ENCODE measurements at places on chromosomes 2 and 18. TPM values are rescaled to one million over a fixed set of nuclear protein-coding genes. Genes with fewer than 3 reads are reported as not detected.

The RGPD4 gene
- total RNA-seq: 0.11 TPM

The GAL3ST2 gene
- total RNA-seq: 0.17 TPM

The RIT2 gene
- total RNA-seq: not detected

The NEU2 gene
- total RNA-seq: not detected

The ABCB11 gene
- total RNA-seq: not detected

The SLC23A3 gene
- total RNA-seq: 5.2 TPM

The TLX2 gene
- 0.34 TPM for total RNA-seq

The SGPP2 gene
- 0.86 TPM for total RNA-seq

The CCDC148 gene
- 0.54 TPM for total RNA-seq

The ALPI gene
- not detected for total RNA-seq

DNA sequence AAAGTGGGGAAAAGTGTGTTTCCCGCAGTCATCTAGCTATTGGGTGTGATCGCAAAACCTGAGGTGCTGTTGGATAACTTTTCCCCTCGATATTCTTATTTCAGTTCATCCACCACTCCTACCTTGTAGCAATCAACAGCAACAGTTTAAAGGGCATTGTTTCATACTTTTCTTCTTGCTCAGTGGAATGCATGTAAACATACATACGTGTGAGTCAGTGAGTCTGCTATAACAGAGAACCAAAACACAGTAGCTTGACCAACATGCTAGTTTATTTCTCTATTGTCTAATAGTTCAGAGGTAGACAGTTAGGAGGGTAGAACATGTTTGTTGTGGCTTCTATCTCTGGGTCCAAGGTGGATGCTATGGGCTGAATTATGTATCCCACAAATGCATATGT is 77.6 kb upstream of the FOXI3 start:
- no peak overlapping the region for H3K4me3 ChIP-seq
- H3K36me3 ChIP-seq: no peaks in the 10 kb centered on the region
- no peak for DNase-seq
- H3K27ac ChIP-seq: no peak overlapping the region
- no peaks in the 10 kb centered on the region for H3K4me1 ChIP-seq

DNA sequence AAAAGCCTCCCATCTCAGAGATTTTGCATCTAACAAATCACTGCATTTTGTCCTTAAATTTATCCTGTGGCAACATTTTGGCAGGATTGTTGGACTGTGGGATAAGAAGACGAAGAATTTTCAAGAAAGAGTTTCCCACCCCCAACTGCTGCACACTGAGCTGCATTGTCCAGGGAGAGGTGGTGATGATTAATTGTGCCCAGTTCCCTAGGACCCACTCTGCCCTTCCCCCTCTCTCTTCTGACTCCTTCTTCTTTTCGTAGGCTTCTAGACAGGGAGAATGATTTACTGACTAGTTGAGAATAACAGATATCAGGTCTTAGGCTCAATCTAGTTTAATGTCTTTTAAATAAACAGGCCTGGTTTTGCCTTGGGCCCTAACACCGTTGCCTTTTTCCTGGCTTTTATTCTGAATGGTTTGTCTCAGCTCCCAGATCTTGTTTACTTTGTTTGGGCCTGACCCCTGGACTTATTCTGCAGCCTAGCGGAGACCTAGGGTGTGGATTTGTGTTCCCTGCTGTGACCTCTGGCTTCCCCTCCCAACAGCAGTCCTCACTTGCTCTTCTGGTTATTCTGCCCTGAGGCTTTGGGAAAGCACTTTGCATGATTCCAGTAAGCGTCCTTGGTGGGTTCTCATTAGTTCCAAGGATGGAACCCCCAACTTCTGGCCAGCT is 233.3 kb downstream of the INSIG2 start:
- no peak overlapping the region for H3K27ac ChIP-seq
- no peaks in the 10 kb centered on the region for H3K36me3 ChIP-seq
- no peaks in the 10 kb centered on the region for H3K27me3 ChIP-seq
- no peak for DNase-seq

- no peak for DNase-seq
- no peak overlapping the region for H3K27ac ChIP-seq
- no peak overlapping the region for H3K4me3 ChIP-seq
- H3K36me3 ChIP-seq: no peaks in the 10 kb centered on the region
These were observed 37.7 kb upstream of the IGFBP5 start for GRCh38 chr2:216733046-216733445.

DNA sequence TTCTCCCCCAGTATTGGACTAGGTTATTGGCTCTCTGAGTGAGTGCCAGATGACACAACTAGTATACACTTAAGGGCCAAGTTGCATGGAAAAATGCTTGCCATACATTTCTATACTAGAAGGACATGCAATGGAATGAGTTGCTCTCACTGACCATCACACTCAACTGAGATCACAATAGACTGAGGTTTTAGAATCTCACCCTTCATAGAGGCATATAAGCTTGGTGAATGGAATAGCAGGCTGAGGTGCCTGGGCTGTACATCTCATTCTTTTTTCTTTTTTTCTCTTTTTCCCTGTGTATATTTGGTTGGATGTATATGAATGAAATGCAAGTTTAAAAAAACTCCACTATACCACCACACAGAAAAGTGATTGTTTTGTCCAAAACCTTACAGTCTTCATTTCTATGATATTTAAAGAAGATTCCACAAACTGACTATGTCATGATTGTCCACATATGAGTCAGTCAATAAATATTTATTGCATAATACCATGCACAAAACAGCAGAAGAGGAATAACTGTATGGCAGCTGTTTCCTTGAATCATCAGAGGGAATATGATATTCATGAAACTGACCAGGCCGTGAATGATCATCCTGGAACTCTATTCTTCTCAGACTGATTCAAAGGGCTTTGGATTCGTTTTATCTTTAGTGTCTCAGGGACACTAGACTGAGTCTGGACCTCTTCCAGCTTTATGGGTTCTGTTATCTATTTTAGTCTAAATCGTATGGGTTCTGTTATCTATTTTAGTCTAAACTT is 122.6 kb upstream of the STK17B start:
- peaks cover 6% of the 10 kb centered on the region for H3K4me1 ChIP-seq
- H3K4me3 ChIP-seq: no peak overlapping the region
- DNase-seq: no peak
- no peaks in the 10 kb centered on the region for H3K36me3 ChIP-seq
- no peak overlapping the region for H3K27ac ChIP-seq

- no peaks in the 10 kb centered on the region for H3K36me3 ChIP-seq
- no peaks in the 10 kb centered on the region for H3K4me1 ChIP-seq
- no peak overlapping the region for H3K27ac ChIP-seq
- no peak overlapping the region for H3K4me3 ChIP-seq
- peaks cover 14% of the 10 kb centered on the region for H3K27me3 ChIP-seq
These were observed 316 bp downstream of the GRP start for GRCh38 chr18:59220164-59220783.

DNA sequence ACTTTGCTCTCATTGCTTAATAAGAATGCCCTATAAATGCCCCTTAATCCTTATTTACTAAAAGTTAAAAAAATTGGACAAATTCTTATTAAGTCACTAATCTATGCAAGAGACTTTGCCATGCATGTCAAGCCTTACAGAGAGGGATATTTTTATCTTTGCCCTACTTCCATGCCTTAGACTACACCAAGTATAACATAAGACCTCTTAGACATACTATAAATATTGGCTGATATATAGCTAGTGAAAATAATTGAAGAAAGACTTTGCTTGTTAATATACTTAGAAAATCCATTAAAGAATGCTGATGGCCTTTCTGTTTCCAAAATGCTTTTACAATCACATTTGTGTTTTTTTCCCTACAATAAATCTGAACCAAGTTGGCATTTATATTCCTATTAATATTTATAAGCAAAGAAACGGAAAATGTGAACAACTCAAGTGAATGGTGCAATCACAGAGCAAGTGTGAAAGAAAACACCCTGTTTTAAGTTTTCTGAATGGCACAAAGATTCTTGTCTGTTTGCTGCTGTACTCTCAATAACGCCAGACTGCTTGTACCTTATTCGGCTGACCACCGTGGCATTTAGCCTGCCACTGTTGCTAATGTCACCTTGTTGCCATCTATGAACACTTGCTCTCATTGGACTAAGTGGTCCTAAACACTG is 105.0 kb downstream of the MC4R start:
- no peak overlapping the region for H3K27ac ChIP-seq
- DNase-seq: no peak
- no peaks in the 10 kb centered on the region for H3K27me3 ChIP-seq

- no peak overlapping the region for H3K27ac ChIP-seq
- H3K27me3 ChIP-seq: no peaks in the 10 kb centered on the region
- no peak for DNase-seq
- no peak overlapping the region for H3K4me3 ChIP-seq
- H3K36me3 ChIP-seq: no peaks in the 10 kb centered on the region
These were observed 75.7 kb downstream of the KCNF1 start for GRCh38 chr2:10987439-10987838.

DNA sequence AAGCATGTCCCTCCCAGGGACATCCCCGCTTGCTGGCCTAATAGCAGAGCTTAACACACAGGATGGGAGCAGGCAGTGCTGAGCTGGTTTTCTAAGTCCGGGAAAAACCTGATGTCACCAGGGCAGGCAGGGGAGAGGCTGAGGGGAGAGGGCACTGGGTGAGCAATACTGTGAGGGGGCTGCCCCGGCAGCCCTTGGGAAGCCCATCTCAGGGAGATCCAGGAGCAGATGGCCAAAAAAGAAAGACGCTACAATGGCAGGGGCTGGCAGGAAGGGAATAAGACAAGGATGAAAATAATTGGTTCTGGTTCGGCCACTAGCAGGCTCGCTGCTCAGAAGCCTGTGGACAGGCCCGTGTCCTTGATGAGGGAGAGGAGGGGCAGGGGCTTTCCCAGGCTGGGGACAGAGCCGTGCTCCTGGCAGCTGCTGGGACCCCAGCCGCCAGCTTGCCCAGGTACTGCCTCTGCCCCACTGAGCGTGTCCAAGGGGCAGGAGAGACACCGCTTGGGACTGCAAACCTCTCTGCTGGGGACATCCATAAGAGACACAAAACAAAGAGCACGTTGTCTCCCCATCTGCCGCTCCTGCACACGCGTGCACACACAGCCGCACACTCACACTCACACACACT is 30.2 kb downstream of the SMAD7 start:
- no peak for DNase-seq
- no peaks in the 10 kb centered on the region for H3K27me3 ChIP-seq
- peaks cover 16% of the 10 kb centered on the region for H3K36me3 ChIP-seq
- H3K4me1 ChIP-seq: peaks cover 30% of the 10 kb centered on the region

- H3K27me3 ChIP-seq: no peaks in the 10 kb centered on the region
- H3K36me3 ChIP-seq: no peaks in the 10 kb centered on the region
- no peaks in the 10 kb centered on the region for H3K4me1 ChIP-seq
- no peak overlapping the region for H3K27ac ChIP-seq
- H3K4me3 ChIP-seq: no peak overlapping the region
- DNase-seq: no peak
These were observed 38.8 kb downstream of the MAPRE2 start for GRCh38 chr18:35080058-35080457.

DNA sequence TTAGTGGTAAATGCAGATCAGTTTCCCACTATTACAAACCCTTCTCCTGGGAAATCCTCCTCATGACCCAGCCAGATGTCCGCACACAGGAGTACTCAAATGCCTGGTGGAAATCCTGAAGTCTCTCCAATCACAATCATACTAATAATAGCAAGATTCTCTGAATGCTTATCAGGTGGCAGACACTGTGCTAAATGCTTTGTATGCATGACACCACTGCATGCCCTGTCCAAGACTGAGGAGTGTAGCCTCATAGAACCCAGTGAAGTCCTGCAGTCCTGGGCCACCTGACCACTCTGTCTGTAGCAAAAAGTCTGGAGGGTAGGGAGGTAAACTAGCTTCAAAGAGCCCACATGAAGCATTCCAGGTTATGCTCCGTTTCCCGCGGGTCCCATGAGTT is 434.8 kb upstream of the CHST9 start:
- H3K27ac ChIP-seq: no peak overlapping the region
- no peak overlapping the region for H3K4me3 ChIP-seq
- H3K4me1 ChIP-seq: no peaks in the 10 kb centered on the region
- no peak for DNase-seq
- no peaks in the 10 kb centered on the region for H3K27me3 ChIP-seq

- H3K27me3 ChIP-seq: no peaks in the 10 kb centered on the region
- no peak overlapping the region for H3K27ac ChIP-seq
- DNase-seq: no peak
- H3K4me1 ChIP-seq: no peaks in the 10 kb centered on the region
These were observed 34.9 kb downstream of the GPD2 start for GRCh38 chr2:156470975-156471583.

GRCh38 chr2:63122921-63123320 is 72.3 kb downstream of the OTX1 start:
- H3K27ac ChIP-seq: no peak overlapping the region
- no peaks in the 10 kb centered on the region for H3K36me3 ChIP-seq
- DNase-seq: no peak
- no peak overlapping the region for H3K4me3 ChIP-seq

GRCh38 chr2:106614511-106615291 is 127.5 kb downstream of the CD8B2 start:
- no peak overlapping the region for H3K27ac ChIP-seq
- H3K4me3 ChIP-seq: no peak overlapping the region
- H3K4me1 ChIP-seq: no peaks in the 10 kb centered on the region
- H3K27me3 ChIP-seq: no peaks in the 10 kb centered on the region

DNA sequence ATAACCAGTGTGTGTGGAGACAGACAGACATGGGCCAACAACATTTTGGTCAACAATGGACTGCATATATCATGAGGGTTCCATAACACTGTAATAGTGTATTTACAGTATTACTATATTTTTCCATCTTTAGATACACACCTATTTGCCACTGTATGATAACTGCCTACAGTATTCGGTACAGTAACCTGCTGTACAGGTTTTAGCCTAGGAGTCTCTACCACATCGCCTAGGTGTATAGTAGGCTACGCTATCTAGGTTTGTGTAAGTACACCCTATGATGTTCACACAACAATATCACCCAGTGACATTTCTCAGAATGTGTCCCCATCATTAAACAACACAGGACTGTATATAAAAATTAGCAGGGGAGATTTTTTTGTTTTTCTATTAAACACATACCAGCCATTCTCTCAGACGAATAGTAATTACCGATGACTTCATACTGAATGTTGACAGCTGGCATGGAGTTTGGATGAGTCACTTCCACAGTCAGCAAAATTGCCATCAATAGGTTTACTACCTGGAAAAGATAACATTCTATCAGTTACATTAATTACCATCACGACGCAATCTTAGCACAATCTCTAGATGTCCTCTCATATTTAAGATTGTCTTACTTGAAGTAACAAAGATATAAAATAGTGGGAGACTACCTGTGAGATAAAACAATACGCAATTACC is 10.8 kb downstream of the LAPTM4A start:
- peaks cover 17% of the 10 kb centered on the region for H3K36me3 ChIP-seq
- DNase-seq: no peak
- no peak overlapping the region for H3K4me3 ChIP-seq
- no peak overlapping the region for H3K27ac ChIP-seq
- peaks cover 3% of the 10 kb centered on the region for H3K4me1 ChIP-seq
- H3K27me3 ChIP-seq: no peaks in the 10 kb centered on the region
